T1000 (cell line): ENCODE measurements at places on chromosomes 16 and 17.

GRCh38 chr16:89633064-89633631 lies 19.7 kb downstream of the DPEP1 start:
- DNase-seq = peak; percentile 72

DNA sequence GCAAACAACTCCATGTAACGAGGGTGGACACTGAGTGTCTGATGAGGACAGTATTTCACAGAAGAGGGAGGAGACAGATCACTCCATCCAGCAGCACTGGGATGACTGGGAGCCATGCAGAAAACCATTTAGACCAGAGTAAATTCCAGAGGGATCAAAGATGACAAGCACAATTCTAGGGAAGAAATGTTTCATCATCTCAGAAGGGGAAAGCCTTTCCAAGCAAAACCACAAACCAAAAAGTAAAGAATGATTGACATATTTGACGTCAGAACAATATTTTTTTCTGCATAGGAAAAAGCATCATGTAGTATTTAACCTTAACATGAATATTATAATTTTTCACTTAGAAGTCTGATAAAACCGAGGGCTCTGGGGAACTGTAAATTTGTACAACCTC lies 4.8 kb downstream of the DNASE1 start:
- DNase-seq = no peak

- DNase-seq = no peak
Measured at GRCh38 chr17:16352303-16352666, 984 bp downstream of the CENPV start.

DNA sequence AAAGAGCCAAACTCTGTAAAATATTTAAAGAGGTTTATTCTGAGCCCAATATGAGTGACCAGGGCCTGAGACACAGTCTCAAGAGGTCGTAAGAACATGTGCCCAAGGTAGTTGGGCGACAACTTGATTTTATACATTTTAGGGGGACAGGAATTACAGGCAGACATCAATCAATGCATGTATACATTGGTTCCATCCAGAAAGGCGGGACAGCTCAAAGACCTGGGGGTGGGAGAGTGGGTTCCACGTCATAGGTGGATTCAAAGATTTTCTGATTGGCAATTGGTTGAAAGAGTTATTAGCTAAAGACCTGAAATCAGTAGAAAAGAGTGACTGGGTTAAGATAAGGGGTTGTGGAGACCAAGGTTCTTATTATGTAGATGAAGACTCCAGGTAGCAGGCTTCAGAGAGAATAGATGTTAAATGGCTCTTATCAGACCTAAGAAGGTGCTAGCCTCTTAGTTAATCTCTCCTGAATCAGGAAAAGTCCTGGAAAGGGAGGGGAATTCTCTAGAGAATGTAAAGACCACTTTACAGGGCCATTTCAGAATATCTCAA lies 32.4 kb downstream of the HSBP1 start:
- DNase-seq = no peak

DNA sequence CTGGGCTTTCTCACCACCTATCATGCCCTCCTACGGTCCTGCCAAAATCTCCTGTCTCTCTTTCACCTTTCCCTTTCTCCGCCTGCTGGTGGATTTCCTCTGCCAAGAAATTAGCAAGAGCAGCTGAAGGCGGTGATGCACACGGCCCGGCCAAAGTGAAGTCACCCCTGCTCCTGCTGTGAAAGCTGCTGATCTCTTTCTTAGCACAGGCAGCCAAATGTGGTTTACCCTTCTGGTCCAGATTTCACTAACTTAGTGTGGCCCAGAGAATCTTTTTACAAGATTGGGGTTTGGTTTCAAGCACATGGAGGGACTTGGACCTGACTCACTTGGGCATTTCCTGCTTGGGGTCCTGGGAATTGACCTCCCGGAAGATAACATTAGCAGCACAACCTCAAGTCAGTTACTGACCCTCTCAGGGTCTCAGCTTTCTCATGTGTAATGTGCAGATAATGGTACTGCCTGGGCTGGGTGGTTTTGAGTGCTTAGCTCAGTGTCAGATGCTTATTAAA lies 155.7 kb downstream of the SOCS1 start:
- peak; percentile 61 for DNase-seq

- DNase-seq = no peak
Measured at GRCh38 chr16:57472665-57473060, 10.2 kb downstream of the POLR2C start.

- DNase-seq = no peak
Measured at GRCh38 chr17:42167807-42168206, 13.0 kb upstream of the RAB5C start.

GRCh38 chr17:44536090-44536953 lies 21.0 kb upstream of the FZD2 start:
- no peak for DNase-seq
